AG10803 (cell line): ENCODE measurements at places on chromosomes 12 and 14.

- DNase-seq = no peak
These were observed at the start of gene ZNF385A for GRCh38 chr12:54384591-54385041. ZNF385A (minus strand) TSS chr12:54384733; CDS start chr12:54384514, 219 bp downstream.

DNA sequence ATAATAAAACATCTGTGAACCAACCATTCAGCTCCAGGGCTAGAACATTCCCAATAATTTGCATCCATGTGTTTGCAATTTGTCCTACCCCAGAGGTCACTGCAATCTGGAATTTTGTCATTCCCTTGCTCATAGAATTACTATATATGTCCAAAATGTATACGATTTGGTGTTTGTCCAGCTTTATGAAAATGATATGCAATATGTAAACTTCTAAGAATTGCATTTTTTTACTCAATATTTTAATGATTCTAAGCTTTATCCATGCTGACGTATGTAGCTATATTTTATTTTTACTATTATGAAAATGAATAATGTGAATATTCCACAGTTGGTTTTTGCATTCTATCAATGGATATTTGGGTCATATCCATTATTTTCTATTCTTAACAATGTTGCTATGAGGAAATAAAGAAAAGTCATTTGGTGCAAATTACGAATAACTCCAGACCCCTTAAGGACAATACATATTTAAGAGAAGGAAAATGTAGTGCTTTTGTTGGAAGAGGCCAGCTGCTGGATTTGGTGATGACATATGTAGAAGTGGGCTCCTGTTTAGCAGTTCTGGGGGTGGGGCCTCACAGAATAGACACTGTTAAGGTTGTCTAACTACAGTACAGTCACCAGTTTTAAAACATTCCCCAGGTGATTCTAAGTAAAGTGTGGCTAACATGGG is 139.4 kb downstream of the SLC38A4 start:
- no peak for DNase-seq

DNA sequence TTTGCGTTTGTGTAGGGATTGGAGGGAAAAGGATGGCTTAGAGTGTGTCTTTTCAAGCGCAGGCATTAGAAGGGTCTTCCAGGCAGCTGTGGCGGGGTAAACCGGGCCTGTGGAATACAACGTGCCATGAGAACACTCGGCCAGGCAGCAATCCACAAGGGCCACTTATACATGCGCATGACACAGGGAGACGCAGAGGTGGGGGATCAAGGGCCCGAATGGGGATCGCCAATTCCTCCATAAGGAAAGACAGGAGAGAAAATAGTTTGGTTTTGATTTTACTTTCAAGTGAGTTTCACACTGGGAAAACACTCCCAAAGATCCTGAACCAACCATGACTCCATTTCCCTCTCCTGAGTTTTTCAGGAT is 71.6 kb downstream of the SPRING1 start:
- DNase-seq = no peak

DNA sequence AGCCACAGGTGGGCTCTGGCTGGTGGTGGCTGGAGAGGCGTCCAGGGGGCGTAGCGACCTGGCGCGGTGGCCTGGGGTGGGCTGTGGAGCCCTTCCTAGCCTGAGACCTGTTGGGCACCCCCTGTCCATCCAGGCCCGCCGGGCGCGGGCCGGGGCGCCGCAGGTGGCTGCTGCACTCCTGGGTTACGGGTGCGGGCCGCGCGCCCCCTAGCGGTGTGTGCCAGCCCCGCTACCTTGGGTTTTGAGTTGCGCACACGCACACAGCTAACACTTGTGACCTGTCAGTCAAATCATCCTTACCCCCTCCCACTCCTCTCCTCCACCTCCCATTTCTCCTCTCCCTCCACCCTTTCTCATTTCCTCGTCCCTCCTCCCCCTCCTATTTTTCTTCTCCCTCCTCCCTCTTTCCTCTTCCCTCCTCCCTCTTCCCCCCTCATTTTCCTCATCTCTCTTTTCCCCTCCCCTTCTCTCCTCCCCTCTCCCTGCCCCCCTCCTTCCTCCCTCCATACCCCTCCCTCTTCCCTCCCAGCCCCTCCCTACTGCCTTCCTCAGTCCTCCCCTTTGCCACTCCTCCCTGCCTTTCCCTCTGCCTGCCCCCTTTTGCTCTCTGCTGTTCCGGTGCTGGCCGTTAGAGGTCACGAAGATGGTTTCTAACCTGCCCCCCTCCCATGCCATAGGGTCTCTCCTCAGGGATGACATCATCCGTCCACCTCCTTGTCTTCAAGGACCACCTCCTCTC is 2.3 kb downstream of the MEG3 start:
- DNase-seq = peak; percentile 76

DNA sequence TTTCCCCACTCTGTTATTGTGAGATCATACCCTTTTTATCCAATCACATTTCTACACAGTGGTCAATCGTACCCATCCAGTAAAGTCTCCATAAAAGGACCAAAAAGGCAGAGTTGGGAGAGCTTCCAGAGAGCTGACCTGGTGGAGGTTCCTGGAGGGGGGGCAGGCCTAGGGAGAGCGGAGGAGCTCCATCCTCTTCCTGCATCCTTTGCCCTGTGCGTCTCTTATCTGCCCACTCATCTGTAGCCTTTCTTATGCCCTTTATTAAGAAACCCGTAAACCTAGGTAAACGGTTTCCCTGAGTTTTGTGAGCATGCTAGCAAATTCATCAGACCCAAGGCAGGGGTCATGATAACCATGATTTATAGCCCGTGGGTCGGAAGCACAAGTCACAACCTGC is 26.2 kb downstream of the EVL start:
- no peak for DNase-seq

GRCh38 chr14:93727039-93727740 is 61.1 kb downstream of the PRIMA1 start:
- no peak for DNase-seq

- no peak for DNase-seq
These were observed 68.1 kb upstream of the HECTD1 start for GRCh38 chr14:31275731-31276130.

DNA sequence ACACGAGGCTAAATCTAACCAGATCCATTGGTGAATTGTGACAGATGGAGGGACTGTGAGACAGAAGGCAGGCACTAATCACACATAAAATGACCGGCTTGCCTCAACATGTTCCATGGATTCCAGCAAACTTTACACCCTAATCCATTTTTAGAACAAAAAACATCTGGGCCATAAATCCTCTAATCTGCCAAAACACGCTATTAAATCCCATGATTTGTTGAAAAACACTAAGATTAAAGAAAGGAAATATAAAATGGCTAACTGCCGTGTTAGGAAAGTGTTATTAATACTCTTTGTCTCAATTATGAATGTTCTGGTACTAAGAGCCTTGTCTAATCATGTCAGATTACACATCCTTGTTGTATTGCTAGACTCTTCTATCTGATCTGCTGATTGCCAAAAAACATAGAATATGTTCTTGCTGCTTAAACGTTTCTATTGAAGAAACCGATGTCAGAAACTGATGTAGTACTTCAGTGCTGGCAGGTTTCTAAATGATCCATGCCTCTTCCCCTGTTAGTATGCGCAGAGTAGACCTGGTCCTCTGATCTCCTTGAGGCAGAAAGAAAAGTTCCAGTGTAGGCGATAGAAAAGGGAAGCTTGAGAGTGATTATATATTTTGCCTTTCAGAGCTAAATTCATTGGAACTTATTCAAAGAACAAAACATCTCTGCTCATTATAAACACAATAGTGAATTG is 384.9 kb downstream of the SOX5 start:
- no peak for DNase-seq

DNA sequence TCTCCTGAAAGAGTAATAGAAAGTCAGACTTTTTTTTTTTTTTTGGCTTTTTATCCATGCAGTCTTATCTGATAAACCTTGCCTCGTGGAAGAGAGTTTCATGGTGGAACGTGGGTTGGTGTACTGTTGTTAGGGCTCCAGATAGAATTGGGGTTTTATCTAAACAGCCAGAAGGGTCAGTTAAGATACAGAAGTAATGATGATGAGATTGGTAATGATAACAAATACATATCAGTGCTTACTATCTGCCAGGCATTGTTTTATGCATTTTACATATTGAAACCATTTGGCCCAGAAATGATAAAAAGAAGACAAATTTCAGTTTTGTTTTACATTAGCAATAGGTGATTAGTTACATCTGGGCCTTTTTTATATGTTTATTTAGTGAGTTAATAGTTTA is 372.8 kb upstream of the PRICKLE1 start:
- DNase-seq = no peak

DNA sequence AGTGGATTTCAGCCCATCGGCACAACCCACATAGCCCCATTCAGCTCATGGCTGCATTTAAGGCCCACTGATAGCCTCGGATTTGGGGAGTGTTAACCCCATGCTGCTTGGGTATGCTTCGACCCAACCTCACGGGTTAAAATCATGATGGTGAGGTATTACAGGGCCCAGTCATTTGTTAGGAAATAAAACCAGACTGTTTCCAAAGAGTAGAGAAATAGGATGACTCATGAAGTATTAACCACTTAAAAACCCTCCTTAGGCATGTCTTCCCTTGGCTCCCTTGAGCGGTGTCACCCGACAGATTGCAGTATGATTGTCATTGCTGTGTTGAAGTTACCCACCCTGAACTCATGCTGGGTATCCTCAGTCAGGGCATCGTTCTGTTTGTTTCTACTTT is 289.1 kb downstream of the CACNA1C start:
- peak; percentile 83 for DNase-seq

DNA sequence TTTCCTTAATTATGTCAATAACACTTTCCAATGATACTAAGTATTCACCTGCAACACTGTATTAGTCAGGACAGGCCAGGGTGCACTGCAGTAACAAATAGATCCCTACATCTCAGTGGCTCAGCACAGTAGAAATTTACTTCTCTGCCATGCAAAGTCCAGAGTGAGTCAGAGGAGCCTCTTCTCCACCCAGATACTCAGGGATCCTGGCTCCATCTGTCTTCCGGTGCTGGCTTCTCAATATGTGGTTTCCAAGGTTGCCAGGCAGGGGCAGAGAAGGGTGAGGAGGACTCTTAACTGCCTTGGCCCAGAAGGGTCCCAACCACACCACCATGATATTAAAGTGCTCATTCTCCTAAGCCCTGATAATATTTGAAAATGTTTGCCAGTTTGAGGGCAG is 47.8 kb downstream of the ADGRD1 start:
- no peak for DNase-seq

- no peak for DNase-seq
These were observed 78.9 kb upstream of the RESF1 start for GRCh38 chr12:31880340-31880739.

DNA sequence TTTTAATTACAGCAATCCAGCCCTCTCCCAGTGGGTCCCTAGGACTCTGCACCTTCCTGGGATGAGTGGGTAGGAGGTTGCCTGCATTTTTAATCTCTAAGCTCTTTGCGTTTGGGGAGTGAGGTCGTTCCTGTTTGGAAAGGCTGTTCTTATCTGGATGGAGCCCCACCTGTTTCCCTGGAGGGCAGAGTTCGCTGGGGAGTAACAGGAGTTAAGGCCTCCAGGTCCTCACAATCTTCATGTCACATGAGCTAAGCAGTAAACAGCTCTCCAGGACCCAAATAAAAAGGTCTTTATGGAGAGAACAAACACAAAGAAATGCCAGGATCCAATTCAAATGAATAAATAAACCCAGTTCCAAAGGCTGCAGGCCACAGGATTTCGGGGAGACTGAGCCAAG is 56.0 kb upstream of the RFLNA start:
- no peak for DNase-seq

GRCh38 chr14:101200650-101201516 is 297.4 kb upstream of the RTL1 start:
- no peak for DNase-seq

- DNase-seq = peak; percentile 15
These were observed 41.6 kb upstream of the NTF3 start for GRCh38 chr12:5390174-5390799.

DNA sequence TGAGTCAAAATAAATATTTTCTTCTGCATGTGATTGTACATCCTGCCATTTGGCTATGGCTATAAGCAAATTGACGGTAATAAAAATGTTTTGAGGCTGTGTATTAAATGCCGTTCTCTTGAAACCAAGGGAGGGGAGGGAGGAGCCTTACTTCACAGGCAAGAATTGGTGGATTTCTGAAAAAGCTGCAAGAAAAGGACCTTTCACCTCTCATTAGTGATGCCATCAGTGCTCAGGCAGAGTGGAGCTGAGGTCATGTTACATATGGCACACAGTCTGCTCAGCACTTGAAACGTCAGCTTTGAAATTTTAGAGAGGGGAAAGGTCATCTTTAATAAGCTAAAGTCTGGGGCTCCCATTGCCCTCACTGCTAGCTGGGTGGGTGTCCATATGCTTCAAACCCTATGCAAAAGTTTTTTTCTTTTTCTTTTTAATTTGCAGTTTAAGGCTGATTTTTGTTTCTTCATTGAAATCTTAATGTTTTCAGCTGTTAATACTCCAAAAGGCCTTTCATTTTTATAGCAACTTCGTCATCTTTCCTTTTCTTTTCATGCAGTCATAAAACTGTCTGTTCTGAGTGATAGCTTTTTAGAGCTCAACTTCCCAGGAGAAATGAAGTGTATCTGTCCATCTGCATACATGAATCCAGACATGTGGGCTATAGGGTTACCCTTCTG is 9.8 kb upstream of the SIX1 start:
- no peak for DNase-seq

- peak; percentile 65 for DNase-seq
These were observed 328.7 kb downstream of the RAD51B start for GRCh38 chr14:68148276-68148675.

- no peak for DNase-seq
These were observed 64.5 kb downstream of the PTCSC3 start for GRCh38 chr14:36111822-36112583.

DNA sequence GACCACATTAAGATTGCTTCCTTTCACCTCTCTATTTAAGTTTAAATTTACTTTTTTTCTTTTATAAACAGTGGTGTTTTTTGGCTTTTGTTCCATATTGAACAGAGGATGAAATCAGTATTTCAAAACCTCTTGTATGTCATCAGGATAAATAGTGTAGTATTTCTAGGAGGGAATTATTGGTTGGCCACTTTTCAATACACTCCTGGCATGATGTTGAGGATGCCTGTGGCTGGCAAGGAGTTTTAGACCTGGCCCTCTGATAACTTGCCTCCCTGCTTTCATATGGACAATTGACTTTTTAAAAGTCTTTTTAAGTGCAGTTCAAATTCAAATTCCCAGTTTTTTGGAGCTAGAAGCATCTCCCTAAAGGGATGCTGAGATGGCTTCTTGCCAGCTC is 9.8 kb downstream of the TMTC2 start:
- peak; percentile 18 for DNase-seq

DNA sequence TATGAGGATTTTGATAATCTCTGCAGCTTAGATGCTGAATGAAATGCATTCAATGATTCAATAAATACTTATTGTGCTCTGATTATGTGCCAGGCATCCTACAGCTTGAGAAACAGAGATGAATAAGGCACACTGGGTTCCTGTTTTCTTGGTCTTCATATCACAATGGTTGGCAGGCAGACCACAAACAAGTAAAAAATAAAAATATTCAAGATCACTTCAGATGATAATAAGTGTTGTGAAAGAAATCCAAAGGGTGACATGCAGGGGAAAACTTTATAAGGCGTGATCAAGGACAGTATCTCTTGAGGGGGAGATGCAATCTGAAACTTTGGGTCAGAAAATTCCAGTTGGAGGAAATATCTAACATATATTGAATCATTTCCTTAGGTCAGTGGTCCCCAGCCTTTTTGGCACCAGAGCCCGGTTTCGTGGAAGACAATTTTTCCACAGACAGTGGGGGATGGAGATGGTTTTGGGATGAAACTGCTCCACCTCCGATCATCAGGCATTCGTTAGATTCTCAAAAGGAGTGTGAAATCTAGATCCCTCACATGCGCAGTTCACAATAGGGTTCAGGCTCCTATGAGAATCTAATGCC is 73.7 kb upstream of the RAP1B start:
- no peak for DNase-seq
